Stimulated activated CD4-positive, alpha-beta T cell treated with anti-CD3 and anti-CD28 coated beads, Interleukin-15, amount 100 ng/mL, for 24 hours (primary cell): ENCODE measurements at places on chromosomes 1 and 21.
A peak's percentile ranks its signal among the peaks of the same experiment; 100 is the strongest.

DNA sequence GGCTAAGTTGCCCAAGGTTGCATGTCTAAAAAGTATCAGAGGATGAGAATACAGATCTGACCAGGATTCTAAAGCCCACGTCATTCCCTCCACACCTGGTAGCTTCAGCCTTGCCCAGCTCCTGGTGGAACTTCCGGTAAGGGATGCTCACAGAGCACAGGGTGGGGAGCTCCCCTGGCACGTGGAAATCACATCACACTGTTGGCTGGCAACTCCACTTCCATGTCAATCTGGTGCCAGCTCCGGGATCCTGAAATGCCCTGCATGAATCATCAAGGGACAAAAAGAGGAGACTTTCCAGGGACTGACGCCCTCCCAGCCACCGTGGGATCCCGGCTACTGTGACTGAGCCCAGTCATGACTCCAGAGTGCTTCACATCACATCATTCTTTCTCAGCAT lies 12.4 kb upstream of the BCAR3 start:
- no peak for DNase-seq

- no peak for DNase-seq
Observed at GRCh38 chr1:183600634-183601033, 10.4 kb upstream of the NCF2 start.

DNA sequence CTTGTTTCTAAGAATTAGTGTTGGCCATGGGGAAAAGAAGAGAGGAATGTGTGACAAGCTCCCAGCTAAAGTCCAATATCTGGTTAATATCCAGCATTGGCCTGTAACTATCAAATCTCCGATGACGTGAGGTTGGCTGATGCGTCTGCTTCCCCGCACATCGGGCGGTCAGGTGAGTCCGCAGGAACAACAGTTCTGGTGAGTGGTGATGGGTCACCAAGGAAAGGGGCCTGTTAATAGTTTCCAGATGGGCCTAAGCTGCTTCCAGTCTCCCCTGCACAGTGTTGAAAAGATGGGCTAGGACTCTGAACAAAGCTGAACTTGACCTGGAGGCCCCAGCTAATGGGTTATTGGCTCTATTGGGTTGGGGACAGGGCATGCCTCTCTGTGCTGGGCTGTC lies 193.1 kb upstream of the EDN2 start:
- no peak for DNase-seq

- no peak for DNase-seq
Observed at GRCh38 chr1:178752891-178753290, 27.8 kb downstream of the RALGPS2 start.

GRCh38 chr1:159825564-159825963 lies 1.1 kb upstream of the SLAMF8 start:
- DNase-seq, result no peak

GRCh38 chr1:11836955-11837766 lies 10.4 kb downstream of the NPPA start:
- no peak for DNase-seq

GRCh38 chr1:90831910-90832309 lies 114.8 kb upstream of the BARHL2 start:
- DNase-seq, result no peak

DNA sequence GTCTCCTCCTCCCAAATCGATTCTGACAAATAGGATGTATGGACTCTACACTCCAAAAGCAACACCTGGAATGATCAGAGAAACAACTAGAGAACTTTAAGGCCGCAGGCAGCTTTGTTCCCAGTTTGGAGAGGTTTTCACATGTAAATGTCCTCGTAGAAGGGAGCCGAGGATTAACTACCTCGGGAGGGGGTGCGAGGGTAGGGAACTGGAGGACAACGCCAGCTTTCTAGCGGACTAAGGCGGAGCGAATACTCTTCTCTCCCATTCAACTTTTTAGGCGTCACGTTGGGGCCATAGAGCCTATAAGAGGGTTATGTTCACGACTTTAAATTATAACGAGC lies 1.2 kb downstream of the SCAF4 start:
- DNase-seq, result peak; percentile 20

DNA sequence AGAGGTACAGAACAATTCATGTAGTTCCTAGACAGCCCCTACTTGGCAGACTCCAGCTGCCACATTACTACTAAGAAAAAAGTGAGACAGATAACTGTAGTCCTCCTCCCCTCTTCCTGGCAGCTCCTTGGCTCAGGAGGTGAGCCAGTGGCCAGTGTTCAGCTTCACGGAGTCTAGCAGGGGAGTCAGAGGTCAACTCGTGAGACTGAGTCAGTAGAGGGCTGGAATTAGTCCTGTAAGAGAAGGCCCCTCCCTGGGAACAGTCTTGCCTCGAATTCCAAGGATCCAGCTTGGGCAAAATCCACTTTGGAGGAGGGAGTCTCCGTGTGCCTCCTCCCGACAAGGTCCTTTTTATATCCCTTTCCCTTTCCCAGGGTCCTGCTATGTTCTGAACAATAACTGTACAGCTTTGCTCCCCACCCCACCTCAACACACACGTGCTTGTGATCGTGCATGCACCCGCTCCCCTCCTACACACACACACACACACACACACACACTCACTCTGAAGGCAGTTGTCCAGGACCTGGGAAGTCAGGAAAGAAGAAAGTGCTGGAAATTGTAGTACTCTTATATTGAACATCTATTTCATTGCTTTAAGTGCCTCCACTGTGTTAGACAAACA lies 22.5 kb upstream of the SLC27A3 start:
- no peak for DNase-seq

DNA sequence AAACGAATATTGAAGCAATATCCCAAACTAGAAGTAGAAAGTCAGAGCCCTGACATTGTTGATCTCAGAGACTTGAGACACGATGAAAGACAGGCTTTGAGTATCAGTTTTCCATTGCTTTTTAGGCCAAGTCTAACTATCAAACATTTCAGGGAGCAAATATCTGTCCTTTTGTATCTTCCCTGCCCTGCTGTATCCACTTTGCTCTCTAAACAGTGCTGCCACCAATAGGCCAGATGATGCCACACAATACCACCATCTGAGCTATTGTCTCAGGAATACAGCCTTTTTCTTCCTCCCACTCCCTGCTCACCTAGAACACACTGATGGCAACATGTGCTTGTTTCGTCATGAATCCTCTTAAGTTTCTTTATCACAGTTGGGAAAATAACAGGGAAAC lies 62.6 kb upstream of the SPAG17 start:
- no peak for DNase-seq

- no peak for DNase-seq
Observed at GRCh38 chr1:164823486-164824279, 264.7 kb downstream of the PBX1 start.

DNA sequence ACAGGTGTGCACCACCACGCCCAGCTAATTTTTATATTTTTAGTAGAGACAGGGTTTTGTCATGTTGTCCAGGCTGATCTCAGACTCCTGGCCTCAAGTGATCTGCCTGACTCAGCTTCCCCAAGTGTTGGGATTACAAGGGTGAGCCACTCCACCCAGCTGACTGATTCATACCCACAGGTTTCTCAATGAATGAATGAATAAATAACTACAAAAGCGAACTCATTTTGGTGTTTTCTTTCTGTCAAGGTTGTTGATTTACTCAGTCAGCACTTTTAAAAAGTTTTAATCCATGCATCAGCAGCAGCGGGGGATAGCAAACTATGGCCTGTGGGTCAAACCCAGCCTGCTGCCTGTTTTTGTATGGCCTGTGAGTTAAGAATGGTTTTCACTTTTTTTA lies 217.5 kb downstream of the FAF1 start:
- no peak for DNase-seq

GRCh38 chr1:61287014-61287413 lies 204.7 kb downstream of the NFIA start:
- no peak for DNase-seq

- DNase-seq, result peak; percentile 41
Observed at GRCh38 chr1:210250998-210251679, 18.5 kb downstream of the SERTAD4 start.

DNA sequence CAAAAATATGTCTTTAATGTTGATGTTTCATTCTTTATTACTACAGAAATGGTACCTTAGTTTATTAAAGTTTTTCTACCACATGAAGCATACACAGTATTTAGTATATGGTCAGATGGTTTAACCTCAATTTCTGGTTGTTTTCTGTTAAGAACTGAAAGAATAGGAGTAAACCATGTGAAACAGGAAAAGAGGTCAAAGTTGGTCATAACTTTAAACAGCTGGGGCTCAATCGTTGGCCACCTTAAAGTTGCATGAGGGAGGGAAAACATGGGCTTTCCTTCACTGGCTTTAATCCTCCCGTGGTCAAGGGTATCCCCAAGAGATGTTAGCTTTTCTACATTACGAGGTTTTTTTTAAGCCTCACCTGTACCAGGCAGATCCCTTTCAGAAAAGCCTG lies 483.3 kb upstream of the ADAMTS5 start:
- no peak for DNase-seq

DNA sequence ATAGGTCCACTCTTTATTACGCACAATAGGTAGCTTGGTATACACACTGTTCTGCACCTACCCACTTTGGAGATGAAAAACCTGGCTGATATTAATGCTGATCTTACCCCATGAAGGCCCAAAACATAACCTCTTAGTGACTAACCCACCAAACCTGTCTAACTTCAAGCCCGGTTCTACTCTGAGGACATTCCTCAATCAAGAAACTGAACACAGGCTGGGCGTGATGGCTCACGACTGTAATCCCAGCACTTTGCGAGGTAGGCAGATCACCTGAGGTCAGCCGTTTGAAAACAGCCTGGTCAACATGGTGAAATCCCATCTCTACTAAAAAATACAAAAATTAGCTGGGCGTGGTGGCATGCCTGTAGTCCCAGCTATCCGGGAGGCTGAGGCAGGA lies 50.5 kb downstream of the EYA3 start:
- DNase-seq, result no peak

- DNase-seq, result no peak
Observed at GRCh38 chr1:186530109-186530508, 69.2 kb upstream of the PDC start.

DNA sequence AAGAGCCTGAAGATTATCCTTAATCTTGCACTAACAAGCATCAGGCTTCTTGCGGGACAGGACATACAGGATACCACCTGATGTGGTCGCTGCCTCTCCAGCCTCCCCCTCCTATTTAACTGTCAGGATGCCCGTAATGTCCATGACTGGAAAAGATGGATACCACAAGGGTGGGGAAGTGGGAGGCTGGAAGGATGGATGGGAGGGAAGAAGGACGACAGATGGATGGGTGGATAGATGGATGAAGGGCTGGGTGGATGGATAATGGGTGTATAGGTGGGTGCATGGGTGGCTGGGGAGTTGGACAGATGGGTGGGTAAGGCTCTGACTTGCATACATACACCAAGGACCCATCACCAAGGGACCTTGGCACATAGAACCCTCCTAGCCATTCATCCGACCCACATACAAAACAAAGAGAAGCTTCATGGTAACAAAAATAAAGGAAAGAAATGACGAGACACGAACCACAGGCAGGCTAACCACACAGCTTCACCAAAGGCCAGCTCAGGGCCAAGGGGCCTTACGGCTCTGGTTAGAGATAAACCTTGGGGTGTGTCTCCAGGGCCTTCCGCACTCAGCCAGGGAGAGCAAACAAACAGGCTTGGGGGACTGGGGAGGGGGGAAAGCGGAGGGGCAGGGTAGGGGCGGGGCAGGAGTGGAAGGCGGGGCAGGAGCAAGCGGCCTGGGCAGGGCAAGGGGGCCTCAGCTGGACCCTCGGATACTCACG lies 50.5 kb downstream of the HSPG2 start:
- no peak for DNase-seq

DNA sequence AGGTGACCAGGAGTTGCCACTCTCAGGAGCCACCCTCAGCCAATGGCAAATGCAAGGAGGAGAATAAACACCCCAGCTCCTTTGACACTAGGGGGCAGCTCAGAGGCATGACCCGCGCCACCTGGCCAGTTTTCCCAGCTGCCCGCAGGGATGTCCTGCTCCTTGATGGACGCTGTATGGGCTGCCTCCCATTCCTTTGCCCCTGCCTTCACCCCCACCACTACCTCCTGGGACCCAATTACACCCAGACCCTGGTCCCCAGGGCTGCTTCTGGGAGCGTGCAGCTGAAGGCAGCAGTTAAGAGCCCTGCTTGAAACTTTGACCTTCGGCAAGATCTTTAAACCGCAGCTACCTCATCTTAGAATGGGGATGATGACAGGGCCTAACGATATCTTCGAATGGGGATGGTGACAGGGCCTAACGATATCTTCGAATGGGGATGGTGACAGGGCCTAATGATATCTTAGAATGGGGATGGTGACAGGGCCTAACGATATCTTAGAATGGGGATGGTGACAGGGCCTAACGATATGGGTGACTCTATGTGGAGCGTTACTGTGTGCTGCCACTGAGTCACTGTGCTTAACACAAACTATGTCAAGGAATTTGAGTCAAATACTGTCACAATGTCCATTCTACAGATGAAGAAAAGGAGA lies 163.0 kb upstream of the KAZN start:
- DNase-seq, result no peak

- DNase-seq, result no peak
Observed at GRCh38 chr1:210691039-210691610, 362.4 kb downstream of the HHAT start.

DNA sequence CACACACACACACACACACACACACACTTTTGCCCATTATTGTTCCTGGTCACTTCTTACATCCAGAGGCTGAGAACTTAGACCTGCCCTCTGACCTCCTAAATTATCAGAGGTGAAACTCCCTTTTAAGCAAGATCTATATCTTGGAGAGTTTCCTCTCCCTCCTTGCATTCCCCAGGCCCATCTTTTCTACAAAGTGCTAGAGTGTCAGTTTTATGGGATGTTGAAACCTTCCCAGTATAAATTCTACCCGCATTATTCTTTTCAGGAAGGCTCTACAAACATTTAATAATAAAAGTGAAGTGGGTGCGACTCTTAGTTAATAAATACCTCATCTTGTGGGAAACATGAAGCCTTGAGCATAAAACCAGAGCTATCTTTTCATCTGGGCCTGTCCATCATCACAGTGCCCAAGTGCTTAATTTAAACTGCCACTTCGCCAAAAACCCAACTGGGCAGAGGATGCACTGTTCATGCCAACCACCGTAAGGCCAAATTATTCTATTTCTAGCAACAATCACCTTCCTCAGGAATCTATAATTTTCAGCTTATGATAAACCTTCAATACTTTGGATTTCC lies 458.2 kb upstream of the RUNX1 start:
- DNase-seq, result no peak

DNA sequence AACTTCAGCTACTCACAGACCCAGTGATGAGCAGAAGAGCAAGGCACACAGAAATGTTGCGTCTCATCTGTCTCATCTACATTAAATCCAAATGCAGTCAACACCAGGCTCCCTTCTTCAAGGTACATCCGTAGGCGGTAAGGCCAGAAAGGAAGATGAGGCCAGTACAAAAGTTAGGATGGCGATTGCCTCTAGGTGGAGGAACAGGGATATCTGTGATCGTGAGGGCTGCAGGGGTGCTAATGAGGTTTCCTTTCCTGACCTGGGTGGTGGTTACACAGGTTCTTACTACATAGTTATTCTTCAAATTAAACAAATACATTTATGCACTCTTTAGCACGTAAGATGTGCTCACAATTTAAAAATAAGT lies 1.4 kb upstream of the MYBPH start:
- DNase-seq, result no peak

- no peak for DNase-seq
Observed at GRCh38 chr21:32918478-32919120, 107.1 kb upstream of the OLIG2 start.
